LHCN-M2 (cell line): ENCODE measurements at places on chromosomes 2 and 18. TPM values are rescaled to one million over a fixed set of nuclear protein-coding genes. Genes with fewer than 3 reads are reported as not detected.
A peak's percentile ranks its signal among the peaks of the same experiment; 100 is the strongest.

GRCh38 chr2:9083287-9083686 lies 79.8 kb upstream of the MBOAT2 start:
- DNase-seq: no peak

GRCh38 chr2:34831096-34831495 lies 1232.0 kb upstream of the FAM98A start:
- no peak for DNase-seq

GRCh38 chr2:207399301-207399700 lies 130.5 kb upstream of the CREB1 start:
- no peak for DNase-seq

- no peak for DNase-seq
These were observed 306.2 kb upstream of the ZEB2 start for GRCh38 chr2:144826105-144826504.

DNA sequence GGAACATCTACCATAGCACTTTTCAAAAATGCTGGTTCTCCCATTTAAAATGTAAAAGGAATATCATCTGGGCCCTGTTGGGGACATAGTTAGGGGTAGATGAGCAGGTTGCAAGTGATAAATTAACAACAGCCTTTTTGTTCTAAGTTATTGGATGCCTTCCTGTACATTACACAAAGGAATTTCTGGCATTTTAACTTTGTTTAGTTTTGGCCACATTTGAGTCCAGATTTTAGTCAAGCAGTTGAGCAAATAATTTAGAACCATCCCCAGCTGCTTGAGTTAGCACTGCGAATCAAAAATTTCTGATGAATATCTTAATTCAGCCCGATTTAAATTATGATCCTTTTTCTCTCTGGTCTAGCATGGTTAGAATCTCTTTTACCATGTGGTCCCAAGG lies 124.4 kb downstream of the TTC27 start:
- DNase-seq: peak; percentile 6

DNA sequence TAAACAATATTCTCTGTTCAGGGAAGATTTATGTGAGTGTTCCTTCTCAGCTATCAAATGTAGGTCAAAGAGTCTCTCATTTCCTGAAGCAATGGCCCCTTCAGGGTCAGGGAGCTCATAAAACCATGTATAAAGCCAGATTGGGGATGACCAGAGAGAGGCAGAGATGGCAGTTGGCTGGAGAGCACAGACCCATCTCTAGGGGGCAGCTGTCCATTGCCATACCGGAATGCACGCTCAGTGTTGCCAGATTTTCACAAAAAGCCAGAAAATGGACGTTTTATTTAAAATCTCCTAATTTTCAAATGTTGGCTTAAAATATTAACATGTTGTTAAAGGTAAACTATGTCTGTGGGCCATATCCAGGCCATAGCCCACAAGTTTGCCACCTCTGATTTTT lies 1920.7 kb upstream of the CELF4 start:
- DNase-seq: no peak

DNA sequence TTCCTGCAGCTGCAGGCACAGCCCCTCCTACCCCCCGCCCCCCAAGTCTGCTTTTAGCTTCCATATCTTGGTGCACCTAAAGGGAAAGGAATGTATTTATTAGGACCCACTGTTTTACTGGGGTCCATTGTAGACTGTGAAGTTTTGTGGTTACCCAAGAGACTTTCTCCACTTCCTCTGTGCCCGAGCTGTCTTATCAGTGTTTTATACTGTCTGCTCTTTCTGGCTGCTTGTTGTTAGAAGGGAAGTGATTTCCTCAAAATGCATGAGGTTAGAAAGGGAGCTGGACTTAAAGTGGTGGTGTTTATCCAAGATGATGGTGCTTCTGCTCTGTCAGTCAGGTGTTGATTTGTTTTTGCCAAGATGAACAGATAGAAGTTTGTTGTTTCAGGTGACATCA lies 85.0 kb downstream of the PTH2R start:
- no peak for DNase-seq

- no peak for DNase-seq
These were observed 349.9 kb upstream of the MEIS1 start for GRCh38 chr2:66084948-66085590.

GRCh38 chr2:98234776-98235175 lies 111.5 kb upstream of the CNGA3 start:
- DNase-seq: peak; percentile 2

DNA sequence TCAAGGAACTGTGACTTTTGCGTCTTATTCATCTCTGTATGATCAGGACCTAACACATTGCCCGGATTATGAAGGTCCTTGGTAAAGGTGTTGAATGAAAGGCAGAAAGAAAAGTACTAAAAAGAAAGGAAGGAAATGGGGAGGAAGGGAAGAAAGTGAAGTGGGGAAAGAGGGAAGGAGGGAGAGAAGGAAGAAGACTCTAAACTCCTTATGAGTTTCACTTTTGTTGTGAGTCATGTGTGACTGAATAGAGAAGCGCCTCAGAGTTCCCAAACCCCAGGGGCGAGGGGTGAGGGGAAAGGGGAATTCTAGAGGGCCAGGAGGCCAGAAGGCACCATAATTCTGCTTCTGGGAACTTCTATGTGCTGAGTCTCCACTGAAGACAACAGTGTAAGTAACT lies 30.9 kb upstream of the OSBPL6 start:
- DNase-seq: peak; percentile 38

GRCh38 chr18:52652391-52652790 lies 312.4 kb downstream of the DCC start:
- DNase-seq: no peak

GRCh38 chr18:70994116-70994515 lies 705.3 kb downstream of the SOCS6 start:
- no peak for DNase-seq

- DNase-seq: no peak
These were observed 84.6 kb downstream of the TMEM163 start for GRCh38 chr2:134634054-134634753.

- DNase-seq: no peak
These were observed 481 bp downstream of the BCL11A start for GRCh38 chr2:60552851-60553494.

GRCh38 chr2:197453914-197454398 lies 604 bp downstream of the COQ10B start:
- DNase-seq: no peak

DNA sequence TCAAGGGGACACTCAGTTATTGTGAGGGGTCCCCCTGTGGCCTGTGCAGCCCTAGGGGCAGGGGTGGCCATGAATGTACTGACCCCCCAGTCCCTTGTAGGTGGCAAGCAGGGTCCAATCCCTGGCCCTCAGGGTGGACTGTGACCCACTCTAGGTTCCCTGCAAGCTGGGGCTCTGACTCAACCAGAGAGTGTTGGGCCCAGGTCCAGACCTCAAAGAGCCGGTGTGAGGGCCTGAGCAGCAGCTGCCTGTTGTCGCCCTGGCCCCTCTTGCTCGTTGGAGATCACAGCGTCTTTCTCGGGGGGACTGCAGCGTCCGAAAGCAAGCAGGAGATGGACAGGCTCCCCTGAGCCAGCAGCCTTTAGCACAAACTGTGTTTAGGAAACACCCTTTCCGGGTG lies 66.8 kb upstream of the ATG16L1 start:
- DNase-seq: no peak

DNA sequence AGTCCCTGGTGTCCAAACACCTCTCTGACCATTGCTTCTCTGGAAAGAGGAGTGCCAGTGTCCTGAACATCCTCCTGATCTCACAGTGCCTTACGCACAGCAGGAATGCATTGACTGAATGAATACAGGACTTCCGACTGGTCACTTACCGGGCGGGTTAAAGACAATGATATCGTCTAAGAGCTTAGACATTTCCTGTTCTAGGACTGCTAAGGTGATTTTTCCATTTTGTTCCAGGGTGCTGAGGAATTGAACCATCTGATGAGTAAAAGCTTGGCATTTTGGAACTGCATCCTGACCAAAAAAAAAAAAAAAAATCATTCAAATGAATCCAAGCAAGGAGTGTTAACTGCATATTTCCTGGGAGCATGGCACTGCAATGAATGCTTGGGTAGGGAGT lies 40.0 kb downstream of the SIGLEC15 start:
- DNase-seq: no peak

DNA sequence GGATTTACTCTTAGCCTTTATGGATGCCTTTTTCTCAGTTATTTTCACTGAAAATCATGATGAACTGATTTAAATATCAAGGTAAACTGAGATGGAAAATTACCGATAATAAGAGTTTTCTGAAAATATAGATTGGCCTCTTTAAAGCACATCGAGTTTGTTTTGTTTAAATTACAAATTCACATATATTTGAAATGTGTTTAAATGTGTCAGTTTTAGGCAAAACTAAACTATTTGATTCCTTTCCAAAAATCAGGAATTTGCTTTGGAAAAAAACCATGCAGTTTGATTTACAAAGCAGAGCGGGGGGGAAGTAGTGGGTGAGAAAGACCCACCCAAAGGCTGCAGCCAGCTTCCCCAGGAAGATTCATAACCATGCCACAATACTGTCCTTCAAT lies 52.0 kb upstream of the EML4 start:
- DNase-seq: no peak

DNA sequence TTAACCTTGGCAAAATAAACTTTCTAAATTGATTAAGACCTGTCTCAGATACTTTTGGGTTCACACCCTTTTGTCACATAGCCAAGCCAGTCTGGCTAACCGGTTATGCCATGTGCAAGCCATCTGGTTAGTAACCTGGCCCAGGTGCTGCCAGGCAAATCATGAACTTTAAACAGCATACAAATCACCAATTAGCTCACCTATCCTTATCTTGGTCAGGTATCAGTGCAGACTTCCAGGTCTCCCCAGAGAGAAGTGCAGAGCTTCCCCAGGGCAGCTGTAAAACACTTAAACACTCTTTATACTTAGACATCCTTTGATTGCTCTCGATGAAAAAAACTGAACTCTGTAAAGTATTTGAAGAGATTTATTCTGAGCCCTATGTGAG lies 14.9 kb upstream of the MC5R start:
- DNase-seq: no peak

Gene DUSP19
- total RNA-seq: 2.8 and 3.5 TPM in 2 replicates

Gene IL1F10
- total RNA-seq: not detected in 2 replicates

Gene ACVR1C
- total RNA-seq: 0.80 and 0.83 TPM in 2 replicates

Gene CFAP221
- not detected in 2 replicates for total RNA-seq

Gene SNORC
- total RNA-seq: 0.32 and 0.52 TPM in 2 replicates

Gene PFN4
- 0.63 and 1.7 TPM in 2 replicates for total RNA-seq
